Adrenal gland (tissue), 19 donors: ENCODE measurements at places on chromosomes 13 and 19. TPM values are rescaled to one million over a fixed set of nuclear protein-coding genes. Genes with fewer than 3 reads are reported as not detected.
A peak's percentile ranks its signal among the peaks of the same experiment; 100 is the strongest.

- H3K36me3 ChIP-seq: no peaks in the 10 kb centered on the region
- H3K27me3 ChIP-seq: no peaks in the 10 kb centered on the region
- peak overlapping the region; percentile 91 for H3K4me3 ChIP-seq
- peaks cover 13% of the 10 kb centered on the region for H3K4me1 ChIP-seq
- DNase-seq: peak; percentile 66
- H3K27ac ChIP-seq: peak overlapping the region; percentile 86
Measured at GRCh38 chr13:27622102-27622820, 569 bp downstream of the POLR1D start.

GRCh38 chr19:50750010-50750409, 20.3 kb upstream of the GPR32 start:
- no peak overlapping the region for H3K4me3 ChIP-seq
- DNase-seq: no peak
- H3K4me1 ChIP-seq: no peaks in the 10 kb centered on the region
- H3K36me3 ChIP-seq: no peaks in the 10 kb centered on the region

- H3K4me3 ChIP-seq: no peak overlapping the region
- H3K27me3 ChIP-seq: no peaks in the 10 kb centered on the region
- peaks cover 38% of the 10 kb centered on the region for H3K36me3 ChIP-seq
- H3K4me1 ChIP-seq: no peaks in the 10 kb centered on the region
Measured at GRCh38 chr13:110194451-110194850, 112.5 kb downstream of the COL4A1 start.

GRCh38 chr13:26012995-26013394, 38.8 kb downstream of the SHISA2 start:
- H3K4me3 ChIP-seq: no peak overlapping the region
- H3K4me1 ChIP-seq: no peaks in the 10 kb centered on the region
- DNase-seq: no peak
- no peak overlapping the region for H3K27ac ChIP-seq

CGB2 gene
- total RNA-seq: not detected

PVR gene
- 49.7 TPM for total RNA-seq

DNA sequence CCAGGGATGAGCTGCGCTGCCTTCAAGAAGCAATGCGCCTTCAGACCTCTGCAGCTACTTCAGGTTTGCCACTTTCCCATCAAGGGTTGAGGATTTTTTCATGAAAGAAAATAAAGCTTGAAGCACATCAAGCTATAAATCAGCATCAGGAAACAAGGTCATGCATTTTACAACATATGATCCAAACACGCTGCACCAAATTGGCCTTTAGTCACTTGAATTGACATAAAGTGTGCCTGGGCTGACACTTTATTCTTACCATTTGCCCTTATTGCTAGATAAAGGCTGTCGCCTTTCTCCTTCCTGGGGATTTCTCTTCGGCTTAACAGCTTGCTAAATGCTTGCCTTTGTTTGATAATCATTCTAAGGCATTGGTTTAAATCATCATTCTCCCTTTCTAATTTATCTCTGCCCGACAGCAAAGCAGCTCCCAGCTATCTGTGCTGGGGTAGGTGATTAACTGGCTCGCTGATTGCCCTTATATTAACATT, 87.7 kb downstream of the LHFPL6 start:
- H3K27ac ChIP-seq: no peak overlapping the region
- DNase-seq: no peak
- H3K4me1 ChIP-seq: no peaks in the 10 kb centered on the region
- H3K36me3 ChIP-seq: no peaks in the 10 kb centered on the region
- no peaks in the 10 kb centered on the region for H3K27me3 ChIP-seq
- H3K4me3 ChIP-seq: no peak overlapping the region

DNA sequence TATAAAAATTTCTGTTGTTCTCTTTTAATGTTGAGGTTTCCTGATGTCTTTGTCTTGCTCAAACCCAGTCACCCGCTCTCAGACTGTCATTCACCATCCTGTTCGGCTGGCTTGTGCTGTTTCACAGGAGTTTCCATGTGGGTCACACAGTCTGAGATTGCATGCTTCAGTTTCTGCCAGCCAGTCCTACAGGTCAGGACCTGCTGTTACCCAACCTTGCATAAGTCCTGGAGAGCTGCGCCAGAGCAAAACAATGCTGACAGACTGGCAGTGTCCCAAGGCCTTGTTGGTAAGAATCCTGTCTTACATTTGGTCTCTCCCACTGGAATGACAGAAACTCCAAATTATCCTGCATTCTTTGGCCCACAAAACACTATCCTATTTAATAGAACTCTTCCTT, 340.0 kb upstream of the SLITRK5 start:
- no peak overlapping the region for H3K4me3 ChIP-seq
- H3K27me3 ChIP-seq: no peaks in the 10 kb centered on the region
- H3K27ac ChIP-seq: no peak overlapping the region
- peak; percentile 88 for DNase-seq
- peaks cover 4% of the 10 kb centered on the region for H3K4me1 ChIP-seq
- H3K36me3 ChIP-seq: no peaks in the 10 kb centered on the region
